CD4-positive, alpha-beta T cell treated with Interleukin-1 beta for 1 hour (primary cell): ENCODE measurements at places on chromosomes 16 and 17.

- DNase-seq: no peak
Measured at GRCh38 chr16:70750893-70751467, 50.0 kb downstream of the VAC14 start.

DNA sequence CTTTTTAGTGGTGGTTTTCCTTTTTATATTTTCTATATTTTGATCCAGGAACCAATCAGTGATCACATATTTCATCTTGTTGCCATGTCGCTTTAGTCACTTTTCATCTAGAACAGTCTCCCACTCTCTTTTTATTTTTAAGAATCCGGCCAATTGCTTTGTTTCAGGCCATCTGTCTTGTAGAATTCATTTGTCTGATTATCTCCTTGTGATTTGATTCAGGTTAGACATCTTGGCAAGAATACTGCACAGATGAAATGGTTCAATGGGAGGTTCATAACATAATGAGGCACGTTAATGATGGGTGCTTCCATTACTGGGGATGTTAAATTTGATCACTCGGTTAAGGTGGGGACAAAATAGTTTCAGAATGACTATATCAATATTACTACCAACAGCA, 49.1 kb downstream of the NUP88 start:
- no peak for DNase-seq

DNA sequence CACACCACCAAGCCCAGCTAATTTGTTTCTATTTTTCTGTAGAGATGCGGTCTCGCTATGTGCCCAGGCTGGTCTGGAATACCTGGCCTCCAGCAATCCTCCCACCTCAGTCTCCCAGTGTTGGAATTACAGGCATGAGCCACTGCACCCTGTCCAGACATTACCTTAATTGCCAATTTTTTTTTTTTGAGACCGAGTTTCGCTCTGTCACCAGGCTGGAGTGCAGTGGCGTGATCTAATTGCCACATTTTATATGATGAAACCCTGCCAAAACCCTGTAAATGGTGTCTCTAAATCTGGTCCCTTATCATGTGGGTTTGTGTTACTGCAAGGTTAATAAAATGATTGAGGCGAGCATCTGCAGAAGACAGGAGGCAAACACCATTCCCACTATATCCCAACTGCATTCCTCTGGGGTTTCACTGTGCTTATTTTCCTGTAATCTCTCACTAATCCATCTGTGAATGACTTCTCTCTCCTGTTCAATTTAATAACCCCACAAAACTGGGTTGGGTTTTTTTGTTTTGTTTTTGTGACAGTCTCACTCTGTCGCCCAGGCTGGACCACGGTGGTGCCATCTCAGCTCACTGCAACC, 19.4 kb upstream of the TRIM25 start:
- DNase-seq: no peak

DNA sequence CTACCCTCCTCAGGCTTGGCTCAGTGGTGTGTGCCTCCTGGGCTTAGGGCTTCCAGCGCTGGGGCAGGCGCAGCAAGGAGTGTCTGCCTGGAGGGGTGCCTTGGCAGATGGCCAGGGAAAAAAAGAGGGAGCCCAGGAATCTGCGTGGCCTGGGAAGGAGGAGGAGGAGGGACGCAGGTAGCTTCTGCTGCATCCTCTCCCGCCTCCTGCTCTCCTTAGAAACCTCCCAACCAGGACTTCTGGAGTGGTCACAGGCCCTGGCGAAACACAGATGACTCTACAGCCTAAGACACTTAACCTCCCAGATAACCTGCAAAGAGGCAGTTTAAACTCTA, 7.3 kb upstream of the BCAR1 start:
- no peak for DNase-seq

GRCh38 chr16:5336941-5337340, 239.3 kb upstream of the EEF2KMT start:
- DNase-seq: no peak

DNA sequence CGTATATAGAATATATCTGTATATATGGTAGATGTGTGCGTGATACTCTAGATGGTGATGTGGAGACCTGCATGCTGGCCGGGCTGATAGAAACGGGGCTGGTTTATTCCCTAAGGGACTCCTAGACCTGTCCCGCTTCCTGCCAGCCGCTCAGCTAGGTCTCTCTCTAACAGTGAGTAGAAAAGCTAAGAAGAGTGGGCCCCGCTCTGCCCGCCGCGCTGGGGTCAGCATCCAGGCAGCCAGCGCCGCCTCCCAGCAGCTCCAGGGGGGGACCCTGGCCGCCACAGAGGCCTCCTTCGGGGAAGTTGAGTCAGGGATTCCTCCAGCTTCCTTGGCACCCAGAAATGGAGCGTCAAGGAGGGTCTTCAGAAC, 9.4 kb downstream of the CYGB start:
- DNase-seq: no peak

- DNase-seq: no peak
Measured at GRCh38 chr16:10240854-10241613, 58.8 kb upstream of the GRIN2A start.

GRCh38 chr17:27818401-27819105, 18.2 kb upstream of the NOS2 start:
- no peak for DNase-seq

GRCh38 chr17:35523296-35523695, 14.2 kb downstream of the SLFN12L start:
- no peak for DNase-seq

- no peak for DNase-seq
Measured at GRCh38 chr16:20612551-20613480, 36.6 kb upstream of the ACSM2B start.

GRCh38 chr17:72111336-72111923, 9.4 kb upstream of the SOX9 start:
- no peak for DNase-seq

GRCh38 chr17:70206361-70207010, 37.2 kb downstream of the KCNJ2 start:
- DNase-seq: no peak

- DNase-seq: no peak
Measured at GRCh38 chr17:50785126-50785525, 17.8 kb upstream of the ANKRD40CL start.

GRCh38 chr16:46790599-46791270, 40.2 kb downstream of the C16orf87 start:
- no peak for DNase-seq

GRCh38 chr17:67105213-67105612, 60.9 kb downstream of the CACNG1 start:
- DNase-seq: no peak
